ENCODE measurements at places on chromosomes 5 and 9. TPM values are rescaled to one million over a fixed set of nuclear protein-coding genes. Genes with fewer than 3 reads are reported as not detected.

Gene TLN1
- 328 TPM for total RNA-seq

Gene ZNF483
- 2.8 TPM for total RNA-seq

Gene IGIP
- 20.7 TPM for total RNA-seq

Gene ANKRD31
- not detected for total RNA-seq

Gene TRMT10B
- 1.4 TPM for total RNA-seq

Gene PHPT1
- 119 TPM for total RNA-seq

Gene TXNDC8
- total RNA-seq: not detected

Gene UIMC1
- 213 TPM for total RNA-seq

Gene ABO
- total RNA-seq: 117 TPM

Gene HAPLN1
- total RNA-seq: 3.1 TPM

Gene ARAP3
- total RNA-seq: 4.0 TPM

Gene CAMK2A
- total RNA-seq: 0.82 TPM

Gene MSMP
- total RNA-seq: not detected

Gene CER1
- 0.48 TPM for total RNA-seq

Gene C1QTNF3
- 7.5 TPM for total RNA-seq

Gene RPP25L
- 3.0 TPM for total RNA-seq

Gene OLFML2A
- total RNA-seq: 59.1 TPM

Gene ANKRD55
- not detected for total RNA-seq

Gene ANXA6
- 68.9 TPM for total RNA-seq

Gene GRIN1
- total RNA-seq: not detected

Gene TRPM3
- total RNA-seq: 0.16 TPM

Gene LHFPL2
- total RNA-seq: 45.1 TPM

Gene CLK4
- 36.0 TPM for total RNA-seq

Gene CCL28
- 115 TPM for total RNA-seq

Gene EIF4E1B
- total RNA-seq: not detected

Gene OBP2B
- not detected for total RNA-seq

Gene ACOT12
- not detected for total RNA-seq

Gene CXXC5
- total RNA-seq: 26.5 TPM

Gene IER5L
- total RNA-seq: 6.5 TPM

Gene ANKRD33B
- 3.2 TPM for total RNA-seq

Gene BTNL8
- total RNA-seq: 60.8 TPM

Gene SLC36A1
- total RNA-seq: 51.8 TPM

Gene IL3
- total RNA-seq: not detected

Gene FAM221B
- not detected for total RNA-seq

Data from transverse colon (tissue), 4 donors.